ENCODE measurements at places on chromosomes 6 and 20.

DNA sequence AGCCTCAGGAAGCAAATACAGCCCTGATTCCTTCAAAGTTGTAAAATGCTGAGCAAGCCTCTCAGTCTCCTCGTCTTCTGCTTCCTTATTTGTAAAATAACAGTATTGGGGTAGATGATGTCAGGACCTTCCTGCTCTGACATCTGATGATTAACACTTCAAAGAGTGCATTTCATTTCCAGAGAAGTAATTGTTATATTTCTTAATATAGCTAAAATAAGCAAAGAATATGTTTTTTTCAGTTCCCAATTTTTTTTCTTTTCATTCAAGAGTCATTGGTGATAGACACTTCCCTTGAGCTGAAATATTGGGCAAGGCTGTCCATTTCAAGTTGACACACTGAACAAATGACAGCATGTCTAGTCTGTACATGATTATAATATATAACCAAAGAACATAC, 53.4 kb downstream of the SLX4IP start:
- DNase-seq: no peak

DNA sequence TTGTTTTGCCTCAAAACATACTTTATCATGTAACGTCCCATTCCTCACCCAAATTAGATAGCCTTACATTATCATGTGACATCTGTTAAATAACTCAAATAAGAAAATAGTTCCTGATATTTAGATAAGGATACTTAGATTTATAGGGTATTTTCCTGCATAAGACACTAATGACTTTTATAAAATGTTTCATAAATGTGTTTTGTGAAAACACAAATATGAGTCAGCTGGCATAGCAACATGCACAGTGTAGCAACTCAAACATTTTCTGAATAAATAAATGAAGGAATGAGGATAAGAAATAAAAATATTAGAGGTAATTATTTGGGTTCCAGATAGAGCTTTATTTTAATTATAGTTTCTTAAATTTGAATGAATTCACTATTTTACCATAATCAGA, 460.4 kb upstream of the PLCB4 start:
- DNase-seq: no peak

- DNase-seq: no peak
These were observed 3.1 kb downstream of the LY6G6D start for GRCh38 chr6:31718265-31718664.

DNA sequence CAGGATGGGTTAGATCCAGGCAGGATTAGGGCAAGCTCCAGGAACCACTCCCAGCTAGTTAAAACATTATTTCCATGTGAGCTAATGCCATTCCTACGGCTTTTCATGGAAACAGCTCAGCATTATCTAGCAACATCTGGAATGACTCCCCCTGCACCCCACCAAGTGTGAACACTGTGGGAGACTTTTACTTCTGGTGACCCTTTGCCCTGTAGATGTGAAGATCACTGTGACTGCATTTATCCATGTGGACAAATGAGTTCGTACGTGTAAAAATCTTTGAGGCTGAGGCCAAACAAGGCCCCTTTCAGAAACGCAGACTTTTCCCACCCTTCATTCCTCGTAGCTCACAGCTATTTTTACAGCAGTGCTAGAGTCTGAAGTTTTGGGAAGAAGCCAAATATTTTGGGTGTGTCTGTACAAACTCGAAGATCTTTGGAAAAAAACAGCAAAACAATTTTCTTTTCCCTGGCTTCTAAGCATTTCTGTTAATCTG, 221.8 kb upstream of the SOX4 start:
- no peak for DNase-seq

- DNase-seq: no peak
These were observed 48.0 kb upstream of the BHLHE23 start for GRCh38 chr20:63054681-63055240.

GRCh38 chr6:8904754-8905153, 469.4 kb upstream of the SLC35B3 start:
- DNase-seq: no peak

DNA sequence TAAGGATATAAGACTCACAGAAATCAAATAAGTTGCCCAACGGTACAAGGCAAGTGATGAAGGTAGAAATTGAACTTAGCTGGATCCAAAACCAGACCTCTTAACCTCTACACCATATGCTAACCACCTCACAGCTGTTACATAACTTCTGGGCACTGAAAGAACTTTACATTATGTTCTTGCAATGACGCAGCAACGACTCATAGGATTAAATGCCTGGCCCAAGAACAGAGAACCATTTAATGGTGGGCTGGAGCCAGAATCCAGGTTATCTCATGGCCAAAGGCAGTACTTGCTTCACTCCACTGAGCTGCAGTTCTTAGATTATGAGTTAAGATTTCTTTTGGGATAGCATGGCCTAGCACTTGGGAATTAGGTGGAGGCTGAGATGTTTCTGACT, 4.4 kb downstream of the TRMT6 start:
- DNase-seq: no peak

GRCh38 chr6:128870746-128871145, 12.2 kb upstream of the LAMA2 start:
- no peak for DNase-seq

DNA sequence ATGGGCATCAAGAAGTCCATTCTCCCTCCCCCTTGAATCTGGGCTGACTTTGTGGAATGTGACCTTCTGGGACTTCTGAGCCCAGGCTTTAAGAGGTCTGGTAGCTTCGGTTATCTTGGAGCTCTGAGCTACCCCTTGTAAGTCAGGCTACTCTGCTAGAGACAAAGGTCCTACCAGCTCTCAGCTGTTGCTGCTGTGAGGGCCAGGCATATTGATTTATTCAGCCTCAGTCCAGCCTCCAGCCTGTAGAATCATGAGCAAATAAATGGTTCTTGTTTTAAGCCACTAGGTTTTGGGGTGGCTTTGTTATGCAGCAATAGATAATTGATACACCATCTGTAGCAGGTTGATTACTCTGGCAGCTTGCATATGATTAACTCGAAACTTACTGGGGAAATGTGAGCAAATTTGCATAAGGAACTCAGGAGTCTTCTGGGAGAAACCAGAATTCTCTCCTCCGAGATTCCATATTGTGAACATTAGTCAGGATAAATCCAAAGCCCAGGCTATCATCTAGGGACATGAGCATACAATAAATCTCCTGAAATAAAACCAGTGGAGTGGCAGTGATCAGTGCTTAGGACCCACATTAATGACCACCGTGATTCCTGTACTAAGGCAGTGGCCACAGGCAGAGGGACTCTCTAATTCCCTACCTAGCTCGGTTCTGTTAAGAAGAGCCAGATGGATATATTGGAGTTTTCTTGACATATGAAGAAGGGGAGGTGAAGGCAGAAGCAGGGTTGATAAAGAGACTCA, 336.1 kb downstream of the CDC5L start:
- no peak for DNase-seq

DNA sequence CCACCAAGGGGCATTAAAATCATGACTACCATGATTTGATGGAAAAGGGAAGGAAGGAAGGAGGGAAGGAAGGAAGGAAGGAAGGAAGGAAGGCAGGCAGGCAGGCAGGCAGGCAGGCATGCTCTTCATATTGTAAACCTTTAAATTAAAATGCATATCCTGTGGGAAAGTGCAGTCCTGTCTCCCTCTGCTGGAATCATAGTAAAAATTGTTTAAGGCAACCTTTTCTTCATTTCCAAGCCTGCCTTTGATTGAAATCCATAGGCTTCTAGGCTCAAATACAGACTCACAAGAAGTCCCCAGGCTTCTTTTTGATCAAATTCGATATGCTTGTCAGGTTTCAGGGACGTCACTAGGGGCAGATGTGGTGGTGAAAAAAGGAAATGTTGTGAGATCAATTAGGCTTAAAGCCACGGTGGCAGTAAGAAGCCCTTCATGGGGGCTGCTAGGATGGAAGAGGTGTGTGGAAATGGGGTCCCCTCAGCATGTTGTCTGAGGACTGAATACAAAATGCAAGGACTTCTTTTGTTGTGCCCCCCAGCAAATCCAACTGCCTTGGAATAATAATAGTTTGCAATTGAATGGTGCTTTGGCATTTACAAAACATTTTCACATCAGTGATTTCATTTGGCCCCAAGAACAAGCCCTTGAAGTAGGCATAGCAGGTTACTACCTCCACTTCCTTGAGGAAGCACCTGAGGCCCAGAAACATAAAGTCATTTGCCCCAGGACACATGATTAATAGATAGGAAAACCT, 25.6 kb upstream of the GABRR1 start:
- peak; percentile 30 for DNase-seq

GRCh38 chr20:43832096-43832816, 82.4 kb upstream of the TOX2 start:
- DNase-seq: no peak

- no peak for DNase-seq
These were observed 24.3 kb upstream of the PXDC1 start for GRCh38 chr6:3775847-3776246.

DNA sequence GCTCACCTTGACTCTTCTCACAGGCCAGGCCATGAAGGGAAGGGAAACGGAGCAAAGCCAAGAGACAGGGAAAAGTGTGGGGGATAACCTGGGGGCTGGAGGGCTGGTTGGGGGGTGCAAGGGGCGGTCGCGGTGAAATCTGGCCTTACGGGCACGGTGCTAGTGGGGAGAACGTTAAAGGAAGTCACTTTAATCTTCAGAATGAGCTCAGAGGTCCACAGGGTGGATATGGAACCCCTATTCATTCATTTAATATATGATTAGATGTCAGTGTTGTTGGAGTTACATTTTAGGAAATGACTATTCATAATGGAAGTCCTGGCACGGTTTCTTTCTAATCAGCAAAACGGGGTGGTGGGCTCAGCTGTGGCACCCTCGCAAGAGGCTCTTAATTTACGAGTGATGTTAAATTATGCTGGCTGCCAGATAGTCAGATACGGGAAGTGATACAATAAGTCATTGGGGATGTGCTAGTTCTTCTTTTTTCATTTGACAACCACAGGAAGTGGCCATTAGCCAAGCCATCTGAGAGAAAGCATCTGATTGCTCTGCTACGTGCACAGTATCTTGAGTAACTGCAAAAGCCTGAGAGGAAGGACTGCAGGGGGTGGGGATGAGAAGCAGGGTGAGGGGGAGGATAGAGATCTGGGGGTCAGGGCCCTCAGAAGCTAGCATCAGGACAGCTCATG, 253.0 kb downstream of the QKI start:
- DNase-seq: peak; percentile 85

DNA sequence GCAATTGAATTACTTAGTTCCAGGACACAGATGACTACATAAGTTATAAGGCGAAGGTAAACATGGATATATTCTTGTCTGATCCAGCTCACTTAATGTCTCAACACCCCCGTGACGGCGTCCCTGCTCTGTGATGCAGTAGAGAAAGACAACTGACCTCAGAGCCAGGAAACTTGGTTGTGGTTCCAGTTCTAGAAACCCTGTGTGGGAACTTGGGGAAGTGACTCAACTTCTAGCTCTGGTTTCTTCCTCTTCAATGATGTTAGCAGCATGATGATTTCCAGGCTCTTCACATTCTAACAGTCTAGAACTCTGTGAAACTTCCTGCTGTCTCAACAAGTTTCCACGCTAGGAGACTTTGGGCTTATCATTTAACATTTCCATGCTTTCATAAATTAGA, 18.4 kb downstream of the LAMA4 start:
- DNase-seq: no peak

DNA sequence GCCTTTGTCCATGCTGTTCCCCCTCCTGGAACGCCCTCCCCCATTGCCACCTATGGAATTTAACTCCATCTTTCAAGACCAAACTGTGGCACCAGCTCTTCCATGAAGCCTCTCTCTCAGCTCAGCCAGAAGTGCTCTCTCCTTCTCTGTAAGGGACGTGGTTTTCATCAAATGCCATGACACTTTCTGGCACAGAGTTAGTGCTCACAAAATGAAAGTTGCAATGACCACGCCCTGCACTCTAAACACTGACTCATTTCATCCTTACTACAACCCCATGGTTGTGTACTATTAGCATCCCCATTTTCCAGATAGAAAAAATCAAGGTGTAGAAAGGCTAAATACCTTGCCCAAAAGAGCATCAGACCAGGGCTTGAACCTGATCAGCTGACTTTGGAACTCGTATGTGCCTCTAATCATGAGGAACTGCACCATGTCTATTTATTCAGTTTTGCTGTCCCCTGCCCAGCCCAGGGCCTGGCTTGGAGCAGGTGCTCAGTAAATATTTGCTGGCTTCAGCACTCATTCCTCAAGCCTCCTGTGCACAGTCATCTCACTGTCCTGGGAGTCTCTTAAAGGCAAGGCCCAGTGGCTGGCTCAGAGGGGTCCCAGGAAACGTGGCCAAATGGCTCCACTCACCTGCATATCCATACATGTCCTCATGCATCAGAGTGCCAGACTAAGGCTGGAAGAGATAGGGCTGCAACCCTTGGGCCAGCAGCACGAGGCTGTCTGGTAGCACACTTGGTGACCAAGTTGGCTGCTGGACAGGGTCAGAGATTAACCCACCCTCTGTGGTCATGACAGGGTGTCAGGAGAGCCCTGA, 77.9 kb downstream of the MRPL14 start:
- DNase-seq: peak; percentile 53

- no peak for DNase-seq
These were observed 17.2 kb upstream of the FNDC1 start for GRCh38 chr6:159152041-159152440.

All from GM10248 (cell line).